ENCODE measurements at places on chromosomes 2 and 18.

GRCh38 chr2:206324869-206325268 lies 50.4 kb downstream of the ZDBF2 start:
- DNase-seq = no peak

GRCh38 chr18:22469061-22469734 lies 51.5 kb upstream of the CTAGE1 start:
- DNase-seq = no peak

- no peak for DNase-seq
Measured at GRCh38 chr2:227804975-227805374, 8.7 kb upstream of the CCL20 start.

DNA sequence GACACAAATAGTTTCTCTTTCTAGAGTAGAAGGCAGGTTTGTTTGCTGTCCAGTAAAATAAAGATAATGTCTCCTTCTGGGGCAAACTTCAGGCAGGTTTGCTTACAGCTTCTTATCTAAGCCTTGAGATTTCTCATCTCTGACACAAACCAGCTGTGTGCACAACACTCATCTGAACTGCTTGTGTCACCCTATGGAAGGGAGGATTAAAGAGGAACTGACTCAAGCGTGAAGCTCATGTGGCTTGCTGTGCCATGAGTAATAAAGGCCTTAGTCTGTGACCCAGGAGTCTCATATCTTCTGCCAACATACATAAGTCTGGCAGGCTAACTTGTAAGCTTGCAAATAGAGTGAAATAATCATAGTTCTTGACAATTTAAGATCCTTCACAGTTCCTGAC lies 24.2 kb upstream of the CPO start:
- DNase-seq = peak; percentile 11

DNA sequence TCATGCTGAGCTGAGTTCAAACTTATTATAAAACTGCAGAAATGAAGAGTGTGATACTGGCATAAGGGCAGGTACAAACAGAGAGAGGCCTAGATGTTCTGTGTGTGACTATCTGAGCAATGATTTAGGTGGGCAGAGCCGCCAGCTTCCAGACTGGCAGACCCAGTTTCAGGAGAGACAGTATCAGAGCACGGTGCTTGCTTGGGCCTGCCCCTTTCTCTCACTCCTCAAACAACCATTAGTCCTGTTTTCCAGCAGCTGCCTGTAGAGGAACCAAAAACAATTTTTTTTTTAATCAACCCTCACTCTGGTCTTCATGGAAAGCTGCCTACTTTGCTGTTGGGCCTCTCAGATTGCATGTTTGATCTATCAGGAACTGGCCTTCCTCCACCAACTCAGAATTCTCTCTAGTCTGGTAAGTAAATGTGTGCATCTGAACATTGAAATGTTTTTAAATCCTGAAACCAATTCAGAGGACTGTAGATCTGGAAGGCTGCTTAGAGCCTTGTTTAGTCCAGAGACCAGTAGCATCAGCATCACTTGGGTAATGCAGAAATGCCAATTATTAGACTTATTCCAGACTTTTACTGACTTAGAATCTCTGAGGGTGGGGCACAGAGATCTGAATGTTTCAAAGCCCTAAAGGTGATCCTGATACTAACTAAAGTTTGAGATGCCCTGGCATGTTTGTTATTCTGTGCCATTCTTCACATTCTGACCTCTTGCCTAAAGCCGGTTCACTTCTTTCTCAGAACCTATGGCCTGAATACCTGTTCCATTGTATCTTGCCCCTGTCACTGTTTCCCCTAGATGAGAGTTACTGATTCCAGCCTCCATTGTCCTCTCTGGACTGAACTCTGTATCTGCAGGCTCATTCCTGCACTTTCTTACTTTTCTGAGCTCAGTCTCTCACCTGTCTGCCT lies 24.8 kb upstream of the CRIM1 start:
- no peak for DNase-seq

DNA sequence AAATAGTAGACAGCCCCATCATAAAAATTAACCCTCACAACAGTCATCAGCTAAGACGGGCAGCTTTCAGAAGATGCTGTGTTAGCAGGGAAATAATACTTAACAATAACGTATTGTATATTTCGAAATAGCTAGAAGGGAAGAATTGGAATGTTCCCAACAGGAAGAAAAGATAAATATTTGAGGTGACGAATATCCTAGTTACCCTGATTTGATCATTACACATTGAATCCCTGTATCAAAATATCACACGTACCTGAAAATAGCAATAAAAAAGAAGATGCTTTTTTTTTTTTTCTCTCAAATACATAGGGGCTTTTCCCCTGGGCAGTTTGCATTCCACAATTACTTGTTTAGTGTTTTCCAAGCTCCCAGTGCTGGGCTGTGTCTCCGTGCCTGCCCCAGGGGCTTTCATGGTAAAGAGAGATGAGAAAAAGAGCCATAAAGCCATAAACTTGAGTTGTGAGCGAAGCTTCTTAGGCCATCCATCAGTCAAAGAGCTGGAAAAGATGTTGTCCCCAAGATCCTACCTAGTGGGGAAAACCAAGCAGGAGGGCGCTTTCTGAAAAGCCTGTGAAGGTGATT lies 183.0 kb upstream of the REV1 start:
- DNase-seq = no peak

- DNase-seq = no peak
Measured at GRCh38 chr18:13494871-13495445, 231.4 kb downstream of the FAM210A start.

GRCh38 chr2:235825946-235826345 lies 332.1 kb downstream of the AGAP1 start:
- no peak for DNase-seq

DNA sequence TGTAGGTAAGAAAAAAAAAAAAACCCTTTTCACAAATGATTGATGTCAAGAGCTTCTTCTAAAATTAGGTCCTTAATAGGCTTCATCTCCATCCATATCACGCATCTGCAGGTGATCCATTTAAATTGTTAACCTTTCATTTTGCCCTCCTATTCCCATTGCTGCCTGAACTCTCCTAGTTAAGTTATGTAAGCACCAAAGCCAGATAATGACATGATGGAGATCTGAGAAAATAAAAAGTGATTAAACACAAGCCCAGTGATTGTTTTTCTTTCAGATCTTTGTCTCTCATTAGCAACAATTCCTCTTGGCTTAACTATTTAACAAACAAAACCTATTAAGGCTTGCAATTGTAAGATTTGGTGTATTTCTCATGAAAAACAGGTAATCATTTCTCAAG lies 20.0 kb downstream of the LANCL1 start:
- no peak for DNase-seq

DNA sequence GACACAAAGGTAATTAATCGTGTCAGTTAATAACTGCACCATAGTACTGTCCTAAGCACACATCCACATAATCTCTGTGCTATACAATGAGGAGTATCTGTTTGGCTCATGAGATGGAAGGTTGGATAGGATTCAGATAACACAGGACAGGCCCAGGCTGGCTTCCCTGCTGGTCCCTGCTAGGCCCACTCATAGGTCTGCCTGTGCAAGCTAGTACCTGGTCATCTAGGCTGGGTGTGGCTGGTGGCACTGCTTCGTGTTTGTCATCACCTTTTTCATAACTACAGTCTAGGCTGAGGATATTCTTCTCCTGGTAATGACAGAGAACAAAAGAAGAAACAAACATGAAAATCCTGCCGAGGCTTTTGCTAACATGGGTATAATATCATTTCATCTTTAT lies 392.8 kb downstream of the TRIB2 start:
- no peak for DNase-seq

GRCh38 chr2:233746475-233747282 lies 13.4 kb upstream of the UGT1A1 start:
- no peak for DNase-seq

DNA sequence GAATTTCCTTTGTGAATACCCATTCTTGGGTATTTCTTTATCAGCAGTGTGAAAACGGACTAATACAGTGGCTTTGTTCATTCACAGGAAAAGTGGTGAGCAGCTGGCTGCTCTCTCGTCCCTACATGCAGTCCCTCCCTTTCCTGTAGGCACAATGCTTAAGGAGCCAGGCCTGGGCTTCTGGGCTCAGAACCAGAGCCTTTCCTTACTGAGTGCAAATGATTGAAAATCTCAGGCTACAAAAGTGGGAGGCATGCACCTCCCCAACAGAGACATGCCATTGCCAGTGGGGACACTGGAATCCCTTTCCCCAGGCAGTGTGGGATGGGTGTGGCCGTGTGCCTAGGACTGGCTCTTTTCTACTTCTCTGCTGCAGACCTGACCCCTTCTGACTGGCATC lies 61.3 kb downstream of the MCFD2 start:
- no peak for DNase-seq

All from KBM-7 (cell line).